ENCODE measurements at places on chromosomes 4 and X.

DNA sequence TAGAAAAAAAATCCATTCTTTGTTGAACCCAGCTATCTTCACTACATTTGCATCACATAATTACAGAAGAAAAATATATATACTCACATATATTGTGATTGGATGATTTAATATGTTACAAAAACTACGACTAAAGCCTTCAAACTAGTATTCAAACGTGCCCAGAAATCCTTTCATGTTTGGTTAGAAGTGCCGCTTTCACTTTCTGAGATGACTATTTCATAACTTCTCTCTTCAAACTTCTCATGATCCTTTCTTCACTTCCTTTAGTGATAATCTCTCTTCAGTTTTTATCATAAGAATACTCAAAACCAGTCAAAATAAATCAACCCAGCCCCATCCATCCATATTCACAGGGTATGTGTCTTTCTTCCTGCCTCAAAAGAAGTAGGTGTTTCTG lies 50.8 kb upstream of the NAF1 start:
- no peak for DNase-seq

DNA sequence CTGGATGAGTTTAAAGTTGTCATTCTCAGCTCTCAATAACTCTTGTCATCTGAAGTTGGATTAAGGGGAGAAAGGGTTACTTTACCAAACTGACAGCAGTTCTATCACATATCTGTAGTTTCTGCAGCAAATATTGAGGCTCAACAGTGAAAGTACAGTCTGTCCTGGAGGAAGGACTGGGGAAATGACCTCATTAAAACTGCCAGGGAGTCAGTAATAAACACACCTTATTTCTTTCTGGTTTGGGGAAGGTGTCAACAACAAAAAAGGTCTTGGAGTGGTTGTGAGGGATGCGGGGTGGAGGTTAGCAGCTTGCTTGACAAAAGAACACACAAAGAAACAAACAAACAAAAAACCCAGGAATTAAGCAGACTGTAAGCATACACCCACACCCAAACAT lies 1418.0 kb downstream of the STIM2 start:
- DNase-seq, result no peak

DNA sequence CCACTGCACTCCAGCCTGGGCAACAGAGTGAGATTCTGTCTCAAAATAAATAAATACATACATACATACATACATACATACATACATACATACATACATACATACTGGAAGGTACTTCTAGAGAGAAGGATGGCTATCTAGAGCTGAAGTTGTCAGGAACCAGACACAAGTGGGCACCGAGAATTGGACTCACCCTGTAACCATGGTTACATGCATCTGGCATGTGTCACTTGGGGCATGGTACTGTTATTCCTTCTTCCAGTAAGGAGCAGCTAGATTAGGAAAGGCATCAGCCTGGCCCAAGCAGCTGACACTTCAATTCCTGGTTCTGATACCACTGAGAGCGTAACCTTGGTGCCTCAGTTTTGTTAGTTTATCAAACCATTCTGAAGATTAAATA lies 127.1 kb downstream of the SH3KBP1 start:
- no peak for DNase-seq

DNA sequence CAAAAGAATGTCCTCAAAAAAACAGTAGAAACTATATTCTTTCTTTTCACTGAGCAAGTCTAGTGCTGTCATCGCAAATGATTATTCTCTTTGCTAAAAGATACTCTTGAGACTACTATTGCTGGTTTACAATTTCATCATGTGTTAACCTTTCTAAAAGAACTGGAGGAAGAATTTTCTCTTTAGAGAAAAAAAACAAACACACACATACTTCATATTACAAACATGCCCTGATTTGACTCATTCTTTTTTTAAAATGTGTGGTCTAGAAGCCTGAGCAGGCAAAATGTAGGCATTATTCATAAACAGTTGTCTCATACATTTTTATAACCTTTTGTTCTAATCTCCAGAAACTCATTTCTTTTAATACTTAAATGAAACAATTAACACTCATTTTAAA lies 60.6 kb upstream of the FAT4 start:
- DNase-seq, result no peak

- no peak for DNase-seq
Measured at GRCh38 chr4:108820492-108821350, 57.9 kb upstream of the ETNPPL start.

DNA sequence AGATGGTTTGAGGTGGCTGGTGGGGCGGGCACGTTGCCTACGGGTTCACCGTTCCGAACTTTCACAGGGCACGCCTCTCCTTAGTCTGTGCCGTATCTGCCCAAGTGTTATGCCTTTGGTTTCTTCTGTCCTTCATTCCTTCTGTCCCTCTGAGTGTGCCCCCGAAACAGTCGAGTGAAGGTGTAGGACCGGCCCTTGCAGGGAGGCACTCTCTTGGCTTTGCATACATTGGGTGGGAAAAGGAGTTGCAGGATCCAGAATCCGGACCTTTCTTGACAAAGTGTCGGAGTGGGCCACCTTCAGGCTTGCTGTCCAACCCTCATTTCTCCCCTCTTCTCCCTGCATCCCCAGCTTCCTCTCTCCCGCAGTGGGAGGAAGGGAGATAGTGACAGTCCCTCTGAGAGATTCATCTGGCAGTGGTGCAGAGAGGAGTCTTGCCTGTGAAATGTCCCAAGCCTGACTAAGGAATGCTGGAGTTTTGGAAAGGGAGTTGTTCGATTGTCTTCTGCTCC lies 569 bp downstream of the ARFIP1 start:
- no peak for DNase-seq

DNA sequence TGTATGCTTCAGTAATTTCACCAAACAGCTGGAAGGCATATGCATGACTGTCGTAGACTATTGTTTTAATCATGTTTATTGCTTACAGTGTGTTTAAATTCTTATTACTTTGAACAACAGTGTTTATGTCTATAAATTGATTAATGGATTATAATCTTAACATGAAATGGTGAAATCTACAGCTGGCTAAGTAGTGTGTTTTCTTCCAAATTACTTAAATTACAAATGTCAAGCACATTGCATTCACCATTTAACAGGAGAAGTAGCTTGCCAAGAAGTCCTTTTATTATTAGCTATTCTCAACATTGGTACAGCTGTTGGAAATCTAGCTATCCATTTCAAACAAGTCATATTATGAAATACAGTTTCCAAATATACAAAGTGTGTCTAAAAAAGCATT lies 849.3 kb upstream of the PCDH10 start:
- DNase-seq, result no peak

DNA sequence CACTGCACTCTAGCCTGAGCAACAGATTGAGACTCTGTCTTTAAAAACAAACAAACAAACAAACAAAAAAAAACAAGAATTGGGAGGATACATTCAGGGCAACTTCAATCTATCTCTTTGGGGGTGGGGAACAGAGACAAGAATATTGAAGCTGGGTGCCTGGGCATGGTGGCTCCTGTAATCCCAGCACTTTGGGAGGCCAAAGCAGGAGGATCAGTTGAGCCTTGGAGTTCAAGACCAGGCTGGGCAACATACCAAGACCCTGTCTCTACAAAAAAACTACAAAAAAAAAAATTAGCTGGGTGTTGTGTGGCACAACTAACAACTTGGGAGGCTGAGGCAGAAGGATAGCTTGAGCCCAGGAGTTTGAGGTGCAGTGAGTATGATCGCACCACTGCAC lies 1.2 kb downstream of the LETM1 start:
- no peak for DNase-seq

GRCh38 chr4:62439051-62439450 lies 1238.9 kb downstream of the ADGRL3 start:
- no peak for DNase-seq

- DNase-seq, result peak; percentile 59
Measured at GRCh38 chr4:139734201-139734874, 68.7 kb downstream of the MGST2 start.

DNA sequence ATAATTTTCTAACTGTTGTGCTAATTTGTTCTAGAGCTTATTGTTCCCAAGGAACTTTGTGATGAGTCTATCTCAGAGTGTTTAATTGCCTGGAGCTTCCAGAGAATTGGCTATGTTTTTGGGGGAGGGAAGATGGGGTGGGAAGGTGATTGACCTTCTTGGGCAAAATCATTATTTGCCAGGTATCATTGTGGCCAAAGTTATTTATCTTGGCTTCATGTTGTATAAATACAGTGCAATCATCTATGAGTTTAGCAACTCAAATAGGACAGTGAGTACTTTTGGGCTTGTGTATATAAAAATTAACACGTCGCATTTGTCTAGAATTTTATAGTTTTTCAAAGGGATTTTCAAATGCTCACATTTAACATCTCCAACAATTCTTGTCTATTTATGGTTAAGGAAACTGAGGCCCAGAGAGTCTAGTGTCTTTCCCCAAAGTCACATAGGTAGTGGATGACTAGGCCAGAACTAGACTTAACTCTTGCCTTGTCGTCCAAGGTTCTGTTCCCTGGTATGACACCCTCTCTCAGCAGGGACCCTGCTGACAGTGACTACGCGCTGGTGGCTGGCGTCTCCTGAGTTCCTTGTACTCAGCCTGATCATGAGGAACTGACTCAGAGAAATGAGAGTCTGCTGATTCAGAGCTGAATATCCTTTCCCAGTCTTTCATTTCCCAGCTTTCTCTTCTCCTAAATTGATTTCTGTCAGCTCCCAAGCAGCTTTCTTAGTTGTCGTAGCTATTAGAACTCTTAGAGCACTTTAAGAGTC lies 27.7 kb downstream of the FNIP2 start:
- DNase-seq, result no peak

DNA sequence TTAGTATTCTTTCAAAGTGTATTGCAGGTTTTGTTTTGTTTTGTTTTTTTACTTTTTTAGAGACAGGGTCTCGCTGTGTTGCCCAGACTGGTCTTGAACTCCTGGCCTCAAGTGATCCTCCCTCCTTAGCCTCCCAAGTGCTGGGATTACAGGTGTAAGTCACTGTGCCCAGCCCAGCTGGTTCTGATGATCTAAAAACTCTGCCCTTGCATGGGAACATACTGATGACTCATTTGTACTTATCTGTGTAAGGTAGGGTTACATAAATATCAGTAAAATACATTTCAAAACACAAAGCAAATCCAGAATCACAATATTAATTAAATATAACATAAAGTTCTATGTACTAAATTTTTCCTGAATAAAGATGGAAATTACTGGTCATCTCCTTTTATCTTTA lies 7.4 kb upstream of the SLC9B1 start:
- DNase-seq, result no peak

- no peak for DNase-seq
Measured at GRCh38 chr4:69122476-69122875, 26.2 kb downstream of the UGT2B7 start.

GRCh38 chr4:139458999-139459398 lies 5.1 kb downstream of the RAB33B start:
- DNase-seq, result no peak

DNA sequence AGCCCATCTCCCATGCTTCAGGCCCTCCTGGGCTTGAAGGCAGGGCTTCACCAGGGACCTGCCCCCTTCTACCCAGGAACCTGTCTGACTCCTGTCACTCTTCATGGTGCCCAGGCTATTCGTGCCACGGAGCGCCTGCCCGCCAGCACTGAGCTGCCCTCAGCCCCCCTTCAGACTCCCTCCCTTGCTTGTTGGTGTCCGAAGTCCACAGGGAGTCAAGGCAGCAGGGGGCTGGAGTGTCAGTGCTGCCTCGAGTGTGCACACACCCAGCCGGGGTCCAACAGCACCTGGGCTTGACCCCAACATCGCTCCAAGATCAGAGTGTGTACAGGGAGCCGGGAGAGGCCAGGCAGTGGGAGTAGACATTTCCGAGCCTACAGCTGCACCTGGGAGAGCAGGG lies 59.8 kb downstream of the TBCK start:
- DNase-seq, result no peak

DNA sequence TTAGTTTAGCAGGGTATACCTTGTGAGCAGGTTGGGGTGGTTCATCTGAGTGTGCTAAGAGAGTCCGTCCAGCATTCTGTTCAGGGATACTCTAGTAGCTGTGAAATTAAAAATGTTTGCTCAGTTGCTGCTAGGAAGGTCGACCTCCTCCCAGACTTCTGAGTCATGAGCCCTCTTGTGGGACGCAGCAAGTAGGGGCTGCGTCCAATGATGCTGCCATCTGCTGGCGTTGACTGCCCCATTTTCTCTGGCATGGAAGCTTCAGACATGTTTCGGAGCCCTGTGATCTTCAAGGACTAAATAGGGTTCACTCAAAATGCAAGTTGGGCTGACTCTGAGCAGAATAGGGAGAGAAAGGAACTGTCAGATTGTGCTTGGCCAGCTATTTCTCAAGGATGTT lies 201.0 kb upstream of the ARSJ start:
- peak; percentile 24 for DNase-seq

DNA sequence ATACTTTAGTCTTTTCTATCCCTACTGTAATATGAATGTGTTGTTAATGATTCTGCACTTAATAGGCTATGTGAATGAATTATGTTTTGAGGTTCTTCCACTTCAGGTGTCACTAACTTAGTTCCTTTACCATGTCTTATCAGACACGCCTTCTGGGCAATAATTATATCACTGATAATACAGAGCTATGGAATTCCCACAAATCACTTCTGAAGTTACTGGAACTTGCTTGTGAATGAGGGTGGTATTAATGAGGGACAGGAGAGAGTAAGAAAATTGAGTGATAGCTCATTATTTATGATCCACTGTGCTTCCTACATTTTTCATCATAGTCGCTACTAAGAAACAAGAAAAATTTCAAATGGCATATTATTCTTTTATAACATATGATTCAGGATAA lies 130.0 kb downstream of the PDLIM5 start:
- no peak for DNase-seq

GRCh38 chrX:40307871-40308270 lies 210.1 kb upstream of the BCOR start:
- DNase-seq, result no peak

GRCh38 chr4:20456407-20456806 lies 204.7 kb downstream of the SLIT2 start:
- no peak for DNase-seq

GRCh38 chrX:119552508-119552907 lies 12.7 kb downstream of the STEEP1 start:
- no peak for DNase-seq

DNA sequence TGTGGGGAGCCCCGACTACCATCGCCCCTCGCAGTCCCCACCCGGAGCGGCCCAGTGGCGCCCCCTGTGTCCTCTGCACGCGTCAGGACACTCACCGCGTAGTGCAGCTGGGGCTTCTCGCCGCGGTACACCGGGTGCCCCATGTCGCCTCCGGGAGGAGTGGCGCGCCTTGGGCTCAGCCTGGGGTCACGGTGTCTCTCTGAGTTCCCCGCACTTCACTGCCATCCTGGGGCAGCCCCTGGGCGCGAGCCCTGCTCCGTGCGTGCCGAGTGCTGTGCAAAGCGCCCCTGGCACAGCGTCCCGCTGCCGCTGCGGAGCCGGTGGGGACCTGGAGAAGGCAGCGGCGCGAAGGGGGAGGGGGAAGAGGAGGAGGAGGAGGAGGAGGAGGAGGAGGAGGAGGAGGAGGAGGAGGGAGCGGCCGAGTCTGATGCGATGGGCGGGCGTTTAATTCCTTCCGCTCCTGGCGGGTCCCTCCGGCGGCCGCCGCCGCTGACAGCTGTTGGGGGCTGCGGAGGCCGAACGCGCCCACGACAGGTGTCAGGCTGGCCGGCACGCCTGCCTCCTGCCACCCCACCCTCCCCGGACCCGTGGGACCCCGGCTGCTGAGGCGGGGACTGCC lies 134.3 kb downstream of the AMELX start:
- no peak for DNase-seq

Data from G401 (cell line).